ENCODE measurements at places on chromosomes 2 and 18.
A peak's percentile ranks its signal among the peaks of the same experiment; 100 is the strongest.

DNA sequence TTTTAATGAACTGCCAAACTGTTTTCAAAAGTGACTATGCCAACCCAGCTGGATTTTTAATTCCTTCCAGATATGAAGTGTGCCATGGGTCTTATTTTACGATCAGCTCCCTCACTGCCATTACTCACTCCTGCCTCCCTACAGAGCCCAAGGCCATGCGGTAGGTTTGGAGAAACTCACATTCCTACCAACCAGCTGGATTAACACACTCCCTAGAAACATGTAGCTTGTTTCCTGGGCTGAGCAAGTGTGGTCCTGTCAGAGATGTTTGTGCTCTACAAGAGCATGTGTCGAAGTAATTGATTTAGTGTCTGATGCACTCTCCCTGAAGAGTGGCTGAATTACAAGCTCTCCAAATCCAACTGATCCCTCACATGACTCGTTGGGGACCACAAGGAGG, 82.5 kb downstream of the SPP2 start:
- DNase-seq = peak; percentile 53

GRCh38 chr2:181188605-181189004, 208.2 kb downstream of the UBE2E3 start:
- no peak for DNase-seq

DNA sequence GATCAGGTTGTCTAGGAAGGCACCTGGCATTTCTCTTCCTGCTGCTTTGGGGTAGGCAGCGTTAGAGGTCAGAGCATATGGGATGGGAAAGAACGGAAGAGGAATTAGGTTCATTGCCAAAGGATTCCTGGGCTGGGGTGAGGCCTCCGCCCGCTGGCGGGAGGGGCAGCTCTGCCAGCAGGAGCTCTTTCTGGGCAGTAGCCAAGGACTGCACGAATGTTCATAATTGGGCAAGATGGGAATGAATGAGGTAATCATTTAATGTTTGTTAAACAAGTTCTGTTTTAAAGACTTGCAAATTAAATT, 253.9 kb downstream of the AGAP1 start:
- no peak for DNase-seq

DNA sequence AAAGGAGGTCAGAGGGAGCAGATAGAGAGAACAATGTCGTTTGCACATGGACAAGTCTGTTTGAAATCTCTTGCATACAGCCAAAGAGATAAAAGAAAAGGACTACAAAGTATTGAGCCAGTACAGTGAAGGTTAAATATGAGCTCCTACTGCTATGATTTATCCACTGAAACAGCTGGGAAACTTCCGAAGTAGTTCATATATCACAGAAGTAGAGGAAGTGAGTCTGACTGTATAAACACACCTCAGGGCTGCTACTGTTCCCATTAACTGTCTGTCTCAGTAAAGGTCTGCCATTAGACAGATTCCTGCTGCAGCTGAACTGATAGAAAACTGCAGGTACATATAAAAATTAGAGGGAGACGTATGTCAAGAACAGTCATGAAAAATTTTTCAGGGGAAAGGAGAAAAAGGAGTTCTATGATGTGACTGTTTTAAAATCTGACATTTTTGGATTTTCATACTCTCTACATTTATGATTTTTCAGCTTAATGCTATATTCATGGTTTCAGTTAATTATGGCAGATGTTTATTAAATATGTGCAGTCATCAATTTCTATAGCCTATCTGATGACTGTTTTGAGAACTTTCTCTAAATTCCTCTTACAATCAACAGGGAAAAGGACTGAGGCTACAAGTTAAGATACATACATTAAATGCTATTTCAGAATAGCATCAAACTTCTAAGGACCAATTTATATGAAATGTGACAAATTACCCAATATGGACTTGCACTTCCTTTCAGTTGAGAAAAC, 364.7 kb downstream of the ERBB4 start:
- no peak for DNase-seq

- DNase-seq = no peak
These were observed 172.2 kb downstream of the TMEM247 start for GRCh38 chr2:46651363-46652099.

- DNase-seq = no peak
These were observed 69.9 kb downstream of the SGPP2 start for GRCh38 chr2:222494104-222494739.

DNA sequence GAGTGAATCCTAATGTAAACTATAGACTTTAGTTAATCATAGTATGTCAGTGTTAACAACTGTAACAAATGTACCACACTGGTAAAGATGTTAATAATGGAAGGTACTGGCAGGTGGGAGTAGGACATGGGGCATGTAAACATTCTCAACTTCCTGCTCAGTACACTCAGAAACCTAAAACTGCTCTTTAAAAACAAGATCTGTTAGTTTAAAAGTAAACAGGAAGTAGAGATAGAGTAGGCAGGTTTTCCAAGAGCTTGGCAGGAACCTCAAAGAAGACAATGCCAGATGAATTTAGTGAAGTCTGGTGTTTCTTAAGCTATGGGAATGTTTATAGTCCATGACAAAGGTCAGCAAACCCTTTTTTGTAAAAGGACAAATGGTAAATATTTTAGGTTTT, 46.6 kb downstream of the CCDC138 start:
- DNase-seq = no peak

DNA sequence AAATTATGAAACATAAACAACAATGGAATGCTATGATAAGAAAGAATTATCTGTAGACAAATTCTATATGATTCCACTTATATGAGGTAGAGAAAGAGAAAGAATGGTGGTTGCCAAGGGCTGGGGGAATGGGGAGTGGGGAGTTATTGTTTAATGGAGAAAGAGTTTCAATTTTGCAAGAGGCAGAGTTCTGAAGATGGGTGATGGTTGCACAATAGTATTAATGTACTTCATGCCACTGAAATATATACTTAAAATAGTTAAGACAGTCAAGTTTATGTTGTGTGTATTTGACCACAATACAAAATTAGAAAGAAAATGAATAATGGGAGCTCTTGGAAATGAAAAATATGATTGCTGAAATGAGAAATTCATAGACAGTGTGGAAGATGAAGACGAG, 22.6 kb upstream of the FAM117B start:
- no peak for DNase-seq

DNA sequence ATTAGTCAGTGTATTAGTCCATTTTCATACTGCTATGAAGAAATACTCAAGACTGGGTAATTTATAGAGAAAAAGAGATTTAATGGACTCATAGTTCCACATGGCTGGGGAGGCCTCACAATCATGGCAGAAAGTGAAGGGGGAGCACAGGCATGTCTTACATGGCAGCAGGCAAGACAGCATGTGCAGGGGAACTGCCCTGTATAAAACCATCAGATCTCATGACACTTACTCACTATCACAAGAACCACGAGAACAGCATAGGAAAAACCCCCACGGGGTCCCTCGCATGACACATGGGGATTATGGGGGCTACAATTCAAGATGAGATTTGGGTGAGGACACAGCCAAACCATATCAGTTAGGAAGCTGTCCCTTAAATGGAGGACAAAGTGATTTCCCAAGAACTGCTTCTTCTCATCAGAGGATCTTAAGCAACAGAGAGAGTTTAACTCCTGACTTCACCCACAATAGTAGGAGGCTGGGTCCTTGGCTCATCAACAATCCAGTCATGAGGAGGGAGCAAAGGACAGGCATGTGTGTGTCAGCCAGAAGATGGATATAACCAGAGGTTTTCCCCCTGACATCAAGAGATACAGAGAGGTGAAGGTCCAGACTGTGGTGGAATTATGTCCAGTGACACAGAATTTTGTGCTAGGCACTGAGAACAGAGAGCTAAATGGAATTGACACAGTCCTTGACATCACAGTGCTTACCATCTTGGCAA, 203.8 kb upstream of the SH3BP4 start:
- DNase-seq = no peak

- no peak for DNase-seq
These were observed 470.0 kb upstream of the FSIP2 start for GRCh38 chr2:185268651-185269050.

- DNase-seq = no peak
These were observed 143.9 kb upstream of the ASB18 start for GRCh38 chr2:236408090-236408489.

GRCh38 chr2:159890551-159891266, 92.7 kb upstream of the CD302 start:
- DNase-seq = no peak

DNA sequence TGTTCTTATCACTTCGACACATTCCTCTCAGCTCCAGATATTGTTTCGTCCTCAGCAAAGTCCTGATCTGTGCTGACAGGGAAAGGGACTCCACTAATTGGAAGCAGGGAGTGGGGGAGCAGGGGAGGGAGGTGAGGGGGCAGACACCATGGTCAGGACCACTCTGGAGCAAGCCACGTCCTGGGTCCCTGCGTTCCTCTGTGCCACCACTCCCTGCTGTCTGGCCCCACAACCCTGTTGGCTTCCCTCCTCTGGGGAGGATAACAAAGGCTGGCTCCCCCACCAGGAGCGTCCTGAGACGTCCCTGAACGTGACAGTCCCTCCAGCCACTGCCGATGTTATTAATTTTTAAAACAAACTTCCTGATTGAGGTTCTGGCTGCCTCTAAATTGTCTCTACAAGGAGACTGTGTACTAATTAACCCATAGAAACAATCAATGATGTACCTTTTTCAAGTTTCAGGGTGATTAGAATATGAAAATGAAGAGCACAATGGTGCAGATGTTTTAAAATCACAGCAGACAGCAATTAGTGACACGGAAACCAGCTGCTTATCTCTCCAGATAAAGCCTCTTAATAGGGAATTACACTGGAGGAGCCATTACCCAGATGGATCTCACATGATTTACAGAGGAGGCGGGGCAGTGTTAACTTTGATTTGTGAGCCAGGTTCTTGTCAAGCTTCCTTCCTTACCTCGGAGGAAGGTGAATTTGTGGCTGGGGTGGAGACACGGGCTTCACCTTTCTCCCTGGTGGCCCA, 257.5 kb downstream of the SETBP1 start:
- no peak for DNase-seq

- DNase-seq = no peak
These were observed 86.1 kb downstream of the SLC4A10 start for GRCh38 chr2:161710131-161710915.

- DNase-seq = no peak
These were observed 163.0 kb upstream of the LINC00305 start for GRCh38 chr18:64311859-64312258.

DNA sequence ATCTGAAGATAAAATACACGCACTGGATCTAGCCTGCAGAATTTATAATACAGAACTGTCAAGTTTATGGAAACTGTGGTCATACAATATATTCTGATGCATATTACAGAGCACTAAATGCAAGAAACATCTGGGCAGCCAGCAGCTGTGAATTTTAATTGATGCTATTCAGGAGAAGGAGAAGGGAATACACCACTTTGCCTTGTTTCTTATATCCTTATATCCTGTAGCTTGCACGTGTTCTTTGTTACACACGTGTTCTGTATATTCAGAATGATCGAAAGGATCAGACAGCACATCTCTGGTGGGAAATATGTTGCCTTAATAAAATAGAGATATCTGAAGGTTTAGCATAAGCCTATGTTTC, 335.8 kb downstream of the AGPS start:
- DNase-seq = no peak

DNA sequence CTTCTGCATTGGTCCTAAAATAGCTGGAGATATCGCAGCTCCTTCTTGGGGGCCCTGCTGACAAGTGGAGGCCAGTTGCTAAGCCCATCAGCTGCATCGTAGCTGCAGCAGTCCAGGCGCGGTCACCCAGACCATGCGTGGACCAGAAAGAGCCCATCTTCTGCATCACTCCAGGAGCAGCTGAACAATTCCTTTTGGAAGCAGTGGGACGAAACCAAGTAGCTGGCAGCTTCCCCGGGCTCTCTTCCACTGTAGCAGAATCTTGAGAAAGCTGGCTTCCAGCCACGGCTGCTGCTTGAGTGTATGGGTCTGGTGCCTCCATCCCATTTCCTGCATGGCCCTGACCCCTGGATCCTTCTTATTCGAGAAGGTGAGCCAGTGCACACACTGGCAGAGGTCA, 22.2 kb upstream of the CAB39 start:
- no peak for DNase-seq

DNA sequence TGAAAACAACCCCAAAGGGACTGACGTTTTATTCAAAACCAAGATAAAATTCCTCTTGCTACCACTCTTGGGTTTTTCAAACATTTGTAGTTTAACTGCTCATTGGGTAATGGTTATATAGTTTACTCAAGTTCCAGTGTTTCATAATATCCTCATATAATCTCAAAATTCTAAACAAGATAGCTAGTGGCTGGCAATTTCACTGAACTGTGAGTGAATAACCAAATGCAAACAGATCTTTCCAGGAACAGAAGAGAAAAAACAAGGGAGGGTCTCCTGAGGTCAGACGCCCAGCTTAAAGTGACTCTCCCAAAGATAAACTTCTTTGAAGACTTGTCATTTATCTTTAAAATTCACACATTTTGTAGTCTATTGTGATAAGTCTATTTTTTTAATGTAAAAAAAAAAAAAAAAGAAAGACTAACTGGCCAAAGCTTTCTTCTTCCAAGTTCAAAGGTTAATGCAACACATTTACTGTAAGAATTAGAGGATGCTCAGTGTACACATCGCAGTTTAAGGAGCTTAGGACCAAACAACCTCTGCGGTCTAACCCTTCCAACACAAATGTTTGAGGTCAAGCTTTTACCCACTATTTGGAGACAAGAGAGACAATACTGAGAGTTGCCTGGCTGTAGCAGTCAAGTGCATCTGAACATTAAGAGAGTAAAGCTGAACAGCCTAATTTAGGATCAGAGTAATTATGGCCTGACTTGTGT, 26.6 kb downstream of the LPIN2 start:
- DNase-seq = no peak

GRCh38 chr2:2294183-2294690, 36.8 kb downstream of the MYT1L start:
- no peak for DNase-seq

DNA sequence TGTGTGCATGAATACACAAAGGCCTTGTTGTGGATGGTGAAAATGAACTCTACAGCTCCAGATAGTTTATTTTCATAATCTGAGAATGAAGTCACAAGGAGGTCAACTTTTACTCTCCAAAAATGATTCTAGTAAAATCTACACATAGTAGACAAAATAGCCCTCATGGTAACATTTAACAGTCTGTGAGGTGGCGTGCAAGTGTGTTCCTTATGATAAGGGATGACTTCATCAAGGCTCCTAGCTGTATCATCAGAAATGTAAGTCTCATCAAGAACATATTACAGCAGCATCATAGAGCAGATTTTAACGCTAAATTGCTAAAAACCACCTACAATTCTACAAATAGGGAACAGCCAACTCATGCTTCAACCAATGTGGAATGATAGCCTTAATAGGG, 72.3 kb upstream of the RIOK3 start:
- no peak for DNase-seq

DNA sequence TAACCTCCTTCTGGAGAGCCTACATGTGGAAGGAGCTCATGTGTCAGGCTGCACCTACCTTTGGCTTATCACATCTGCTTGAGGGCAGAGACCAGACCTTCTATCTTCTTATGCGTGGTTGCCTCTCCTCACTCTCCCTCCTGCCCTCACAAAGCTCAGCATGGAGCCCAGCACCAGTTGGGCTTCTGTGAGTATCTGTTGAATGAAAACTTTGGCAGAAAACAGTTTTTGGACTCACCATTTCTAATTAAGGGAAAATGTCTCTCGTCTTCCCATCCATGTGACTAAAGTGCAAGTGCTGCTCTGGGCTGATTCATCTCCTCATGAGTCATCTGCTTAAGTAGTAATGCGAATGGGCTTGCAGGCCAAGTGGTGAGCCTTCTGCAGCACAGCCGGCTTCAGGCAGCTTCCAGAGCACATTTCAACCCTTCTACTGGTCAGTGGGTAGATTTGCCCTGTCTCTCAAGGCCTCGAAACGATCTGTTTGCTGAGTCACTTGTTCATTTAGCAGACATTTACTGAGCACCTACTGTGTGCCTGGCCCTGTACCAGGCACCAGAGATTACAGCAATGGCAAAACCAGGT, 102.6 kb downstream of the VSNL1 start:
- DNase-seq = peak; percentile 68
